ENCODE measurements at places on chromosomes 7 and 10.

GRCh38 chr10:3331187-3331586 lies 158.6 kb upstream of the PITRM1 start:
- DNase-seq, result no peak

DNA sequence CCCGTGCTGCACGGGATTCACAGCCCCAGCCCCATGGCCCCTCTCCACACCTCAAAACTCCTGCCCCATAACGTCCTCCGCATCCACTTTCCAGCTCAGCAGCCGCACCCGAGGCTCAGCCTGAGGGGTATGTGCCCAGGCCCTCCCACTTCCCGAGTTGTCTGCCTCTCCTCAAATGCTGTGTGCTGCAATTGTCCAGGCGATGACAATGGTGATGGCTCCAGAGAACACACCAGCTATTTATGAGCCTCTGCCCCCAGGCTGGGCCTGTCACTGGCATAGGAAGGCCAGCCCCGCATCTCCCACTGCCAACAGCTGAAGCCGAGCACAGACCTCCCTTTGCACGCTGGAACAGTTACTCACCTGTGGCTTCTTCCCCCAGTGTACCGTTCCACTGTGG lies 2.4 kb upstream of the LDB3 start:
- no peak for DNase-seq

DNA sequence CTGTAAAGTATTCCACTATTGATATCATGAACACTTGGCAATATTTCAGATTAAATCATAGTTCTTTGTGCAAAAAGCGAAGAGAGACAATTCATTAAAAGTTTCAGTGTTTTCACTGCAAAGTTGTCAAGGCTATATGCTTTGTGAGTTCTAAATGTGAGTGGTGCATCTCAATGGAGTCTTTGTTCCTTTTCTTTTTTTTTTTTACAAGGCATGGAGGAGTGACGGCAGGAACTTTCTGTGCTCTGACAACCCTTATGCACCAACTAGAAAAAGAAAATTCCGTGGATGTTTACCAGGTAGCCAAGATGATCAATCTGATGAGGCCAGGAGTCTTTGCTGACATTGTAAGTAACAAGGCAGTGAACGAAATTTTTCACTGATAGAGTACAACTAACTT lies 84.5 kb downstream of the AASS start:
- DNase-seq, result no peak

GRCh38 chr7:105637755-105638154 lies 56.5 kb upstream of the EFCAB10 start:
- DNase-seq, result no peak

GRCh38 chr7:602341-603141 lies 82.9 kb upstream of the PDGFA start:
- no peak for DNase-seq

GRCh38 chr7:100641463-100641859 lies at the start of gene TFR2:
Gene TFR2 (minus strand): TSS chr7:100641552. CDS start chr7:100641509, 43 bp downstream.
- DNase-seq, result no peak

DNA sequence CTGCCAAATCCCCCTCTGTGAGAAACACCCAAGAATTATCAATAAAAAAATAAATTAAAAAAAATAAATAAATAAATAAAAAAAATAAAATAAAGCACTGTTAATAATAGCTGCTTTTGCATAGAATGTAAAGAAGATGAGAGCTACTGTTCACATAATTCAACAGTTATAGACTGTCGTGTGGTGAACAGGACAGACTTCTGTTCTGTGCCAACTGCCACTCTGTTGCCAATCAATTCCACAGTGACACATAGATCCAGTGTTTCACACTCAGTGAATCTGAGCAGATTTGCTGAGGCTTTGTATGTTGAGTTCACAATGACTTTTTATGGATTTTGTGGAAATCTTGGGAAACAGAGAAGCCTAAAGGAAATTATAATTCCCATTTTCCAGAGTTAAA lies 14.9 kb downstream of the ARHGAP19 start:
- no peak for DNase-seq

GRCh38 chr10:104099941-104100340 lies 14.3 kb upstream of the COL17A1 start:
- DNase-seq, result no peak

- no peak for DNase-seq
These were observed 719.6 kb upstream of the GRM3 start for GRCh38 chr7:85924062-85924461.

- no peak for DNase-seq
These were observed 62.5 kb upstream of the TOMM7 start for GRCh38 chr7:22884911-22885788.

GRCh38 chr7:17946591-17946990 lies 6.3 kb upstream of the SNX13 start:
- no peak for DNase-seq

- no peak for DNase-seq
These were observed 81.2 kb upstream of the PIP4K2A start for GRCh38 chr10:22795546-22795945.

DNA sequence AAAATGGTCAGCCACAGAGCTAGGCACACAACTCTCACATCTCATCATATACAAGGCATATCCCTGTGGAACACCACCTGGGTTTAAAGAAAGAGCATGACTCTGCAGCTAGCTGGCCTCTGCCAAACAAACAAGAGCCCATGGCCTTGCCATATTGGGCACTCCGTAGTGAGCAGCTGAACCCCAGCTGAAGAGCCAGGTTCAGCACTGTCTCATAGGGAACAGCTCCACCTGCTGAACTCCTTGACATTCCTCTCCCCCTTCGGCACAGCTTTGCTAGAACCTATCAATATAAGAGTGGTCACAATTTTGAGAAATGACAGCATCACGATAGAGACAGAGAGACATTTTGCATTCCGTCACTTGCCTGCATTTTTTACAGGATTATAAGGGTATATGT lies 20.0 kb downstream of the SORCS1 start:
- DNase-seq, result no peak

GRCh38 chr7:3003936-3004335 lies 39.7 kb downstream of the CARD11 start:
- no peak for DNase-seq

- no peak for DNase-seq
These were observed 281.7 kb downstream of the SKIDA1 start for GRCh38 chr10:21243748-21244257.

GRCh38 chr10:53453196-53453595 lies 680.6 kb upstream of the MBL2 start:
- no peak for DNase-seq

Measured in NCI-H1930 (cell line).